ENCODE measurements at places on chromosomes 16 and 17.

DNA sequence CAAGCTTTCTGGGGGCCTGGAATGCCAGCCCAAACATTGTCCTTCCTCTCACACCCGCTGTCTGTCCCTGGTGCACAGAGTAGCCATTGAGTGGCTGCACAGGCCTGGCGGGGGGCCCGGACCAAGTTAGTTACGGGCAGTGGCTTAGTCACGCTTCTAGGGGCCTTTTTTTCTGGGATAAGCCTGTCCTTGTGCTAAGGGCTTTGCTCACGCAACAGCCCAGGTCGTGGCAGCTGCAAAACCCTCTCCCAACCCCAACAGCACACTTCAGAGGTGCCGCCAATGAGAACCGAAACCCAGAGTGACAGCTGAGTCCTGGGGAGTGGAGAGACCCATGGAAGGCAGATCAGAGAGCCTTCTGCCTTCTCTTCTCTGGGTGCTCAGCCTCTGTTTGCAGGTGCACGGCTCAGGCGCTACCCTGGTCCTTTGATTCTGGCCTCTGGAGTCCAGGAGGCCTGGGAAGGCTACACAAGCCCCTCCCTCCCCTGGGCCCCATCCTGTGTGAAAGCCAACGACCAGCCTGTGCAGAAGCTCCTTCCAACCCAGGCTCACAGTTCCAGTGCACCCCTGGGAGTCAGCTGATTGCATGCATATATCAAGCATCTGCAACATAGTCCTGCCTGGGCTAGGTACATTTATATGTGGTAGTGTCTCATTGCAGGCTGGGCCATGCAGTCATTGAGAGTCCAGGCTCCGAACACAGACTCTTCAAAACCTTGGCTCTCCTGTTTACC is 9.1 kb downstream of the WSCD1 start:
- DNase-seq: no peak

GRCh38 chr16:3728424-3729160 is 11.3 kb upstream of the TRAP1 start:
- no peak for DNase-seq

DNA sequence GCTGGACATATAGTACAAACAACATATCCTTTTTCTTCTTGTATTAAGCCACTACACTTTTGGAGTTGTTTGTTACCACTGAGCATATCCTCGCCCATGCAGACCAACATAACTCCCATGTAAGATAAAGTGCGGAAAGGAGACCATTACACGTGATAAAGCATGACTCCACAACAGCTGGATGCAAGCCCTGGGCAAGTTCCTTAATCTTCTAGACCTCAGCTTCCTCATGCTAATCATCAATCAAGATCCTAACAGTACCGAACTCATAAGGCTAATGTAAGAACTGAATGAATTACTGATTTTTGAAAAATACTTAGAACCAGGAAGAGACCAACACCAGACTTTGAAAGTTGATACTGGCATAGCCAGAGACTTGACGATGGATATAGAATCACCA is 47.0 kb upstream of the GSG1L start:
- DNase-seq: peak; percentile 7

- DNase-seq: no peak
Measured at GRCh38 chr17:3724378-3725077, 825 bp downstream of the HASPIN start.
